ENCODE measurements at places on chromosomes 7 and 10.

GRCh38 chr10:56823849-56824248, 462.8 kb upstream of the ZWINT start:
- DNase-seq, result peak; percentile 8

DNA sequence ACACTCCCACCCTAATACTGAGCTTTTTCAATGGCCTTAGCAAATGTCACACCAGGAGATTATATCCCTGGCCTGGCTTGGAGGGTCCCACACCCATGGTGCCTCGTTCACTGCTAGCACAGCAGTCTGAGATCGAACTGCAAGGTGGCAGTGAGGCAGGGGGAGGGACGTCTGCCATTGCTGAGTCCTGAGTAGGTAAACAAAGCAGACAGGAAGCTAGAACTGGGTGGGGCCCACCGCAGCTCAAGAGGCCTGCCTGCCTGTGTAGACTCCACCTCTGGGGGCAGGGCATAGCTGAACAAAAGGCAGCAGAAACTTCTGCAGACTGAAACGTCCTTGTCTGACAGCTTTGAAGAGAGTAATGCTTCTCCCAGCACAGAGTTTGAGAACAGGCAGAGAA, 338.9 kb upstream of the MBL2 start:
- no peak for DNase-seq

DNA sequence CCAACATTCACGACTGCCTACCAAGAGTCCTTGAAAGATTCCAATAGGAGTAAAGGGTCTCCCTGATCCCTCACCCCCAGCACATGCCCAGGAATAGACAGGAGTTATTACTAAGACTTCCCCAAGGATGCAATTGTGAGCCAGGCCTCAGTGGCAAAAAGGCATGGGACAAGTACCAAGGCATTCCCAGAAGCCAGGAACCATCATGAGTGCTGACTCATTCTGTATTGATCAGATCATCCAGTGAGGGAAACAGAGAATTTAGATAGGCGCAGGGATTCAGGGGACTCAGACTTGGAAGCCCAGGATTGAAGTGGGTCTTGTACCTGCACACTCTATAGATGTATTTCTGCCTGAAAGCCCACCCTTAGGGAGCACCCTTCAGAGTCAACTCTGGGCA, 21.2 kb downstream of the MBL2 start:
- no peak for DNase-seq

DNA sequence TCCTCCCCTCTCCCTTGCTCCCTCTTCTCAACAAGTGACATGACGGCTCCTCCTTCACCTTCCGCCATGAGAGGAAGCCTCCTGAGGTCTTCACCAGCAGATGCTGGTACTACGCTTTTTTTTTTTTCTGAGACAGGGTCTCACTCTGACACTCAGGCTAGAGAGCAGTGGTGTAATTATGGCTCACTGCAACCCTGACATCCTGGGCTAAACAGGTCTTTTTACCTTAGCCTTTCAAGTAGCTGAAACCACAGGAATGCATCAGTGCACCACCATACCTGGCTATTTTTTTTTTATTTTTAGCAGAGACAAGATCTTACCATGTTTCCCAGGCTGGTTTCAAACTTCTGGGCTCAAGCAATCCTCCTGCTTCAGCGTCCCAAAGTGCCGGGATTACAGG, 43.6 kb downstream of the MDH2 start:
- no peak for DNase-seq

DNA sequence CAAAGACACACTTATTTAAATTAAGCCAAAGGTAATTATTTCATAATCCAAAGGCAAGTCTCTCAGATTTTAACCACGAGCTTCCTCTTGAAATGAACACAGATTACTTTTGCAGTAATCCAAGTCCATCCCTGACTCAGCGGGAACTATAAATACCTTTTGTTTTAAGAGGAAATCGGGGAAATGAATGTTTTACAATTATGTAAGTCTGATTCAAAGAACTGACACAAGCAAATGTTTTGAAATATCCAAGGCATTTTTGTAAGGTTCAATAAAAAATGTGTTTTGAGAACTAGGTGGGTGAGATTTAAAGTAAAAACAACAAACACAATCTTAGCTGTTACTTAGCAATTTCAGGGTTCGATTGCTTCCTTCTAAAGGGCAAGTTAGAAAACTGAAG, 179.8 kb upstream of the ASAH2 start:
- DNase-seq, result no peak

- no peak for DNase-seq
Measured at GRCh38 chr7:107995184-107996071, 7.5 kb downstream of the LAMB1 start.

- no peak for DNase-seq
Measured at GRCh38 chr7:23955600-23956149, 245.7 kb downstream of the STK31 start.

DNA sequence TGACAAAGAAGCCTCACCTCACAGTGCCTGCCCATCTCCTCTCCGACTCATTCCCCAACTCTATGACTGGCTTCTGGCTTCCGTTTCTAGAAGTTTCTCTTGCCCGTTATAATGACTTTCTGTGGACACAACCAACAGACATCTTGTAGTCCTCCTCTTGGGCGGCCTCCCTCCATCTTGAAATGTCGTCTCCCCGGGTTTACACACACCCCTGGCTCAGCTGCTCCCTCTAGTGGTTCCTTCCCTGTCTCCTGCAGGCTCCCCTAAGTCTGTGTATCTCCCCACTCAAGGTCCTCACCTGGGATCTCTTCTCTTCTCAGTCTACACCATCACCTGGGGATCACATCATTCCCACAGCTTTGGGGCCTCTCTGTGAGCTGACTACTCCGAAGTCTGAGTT, 123.4 kb upstream of the NEBL start:
- peak; percentile 39 for DNase-seq

DNA sequence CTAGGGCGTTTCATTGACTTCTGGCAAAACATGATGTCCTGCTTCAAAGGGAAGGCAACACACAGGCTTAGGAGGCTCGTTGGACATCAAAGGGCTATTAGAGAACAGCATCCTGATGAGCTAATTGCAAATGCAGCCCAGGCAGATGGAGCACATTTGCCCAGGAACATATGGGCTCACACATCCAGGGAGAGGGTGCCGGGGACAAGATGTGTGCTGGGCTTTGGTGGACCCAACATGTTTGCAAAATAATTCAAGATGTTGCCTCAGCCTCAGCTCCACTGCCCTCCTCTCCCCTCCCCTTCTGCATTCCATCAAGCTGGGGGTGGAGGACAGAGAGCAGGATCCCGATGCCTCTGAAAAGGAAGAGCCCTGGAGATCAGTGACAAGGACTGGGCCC, 217.1 kb upstream of the ZMIZ1 start:
- DNase-seq, result no peak

Measured in GM13976 (cell line).